GOT3 (cell line): ENCODE measurements at places on chromosomes 7 and 10.

GRCh38 chr7:140197218-140197890, 20.6 kb upstream of the KDM7A start:
- DNase-seq = no peak

DNA sequence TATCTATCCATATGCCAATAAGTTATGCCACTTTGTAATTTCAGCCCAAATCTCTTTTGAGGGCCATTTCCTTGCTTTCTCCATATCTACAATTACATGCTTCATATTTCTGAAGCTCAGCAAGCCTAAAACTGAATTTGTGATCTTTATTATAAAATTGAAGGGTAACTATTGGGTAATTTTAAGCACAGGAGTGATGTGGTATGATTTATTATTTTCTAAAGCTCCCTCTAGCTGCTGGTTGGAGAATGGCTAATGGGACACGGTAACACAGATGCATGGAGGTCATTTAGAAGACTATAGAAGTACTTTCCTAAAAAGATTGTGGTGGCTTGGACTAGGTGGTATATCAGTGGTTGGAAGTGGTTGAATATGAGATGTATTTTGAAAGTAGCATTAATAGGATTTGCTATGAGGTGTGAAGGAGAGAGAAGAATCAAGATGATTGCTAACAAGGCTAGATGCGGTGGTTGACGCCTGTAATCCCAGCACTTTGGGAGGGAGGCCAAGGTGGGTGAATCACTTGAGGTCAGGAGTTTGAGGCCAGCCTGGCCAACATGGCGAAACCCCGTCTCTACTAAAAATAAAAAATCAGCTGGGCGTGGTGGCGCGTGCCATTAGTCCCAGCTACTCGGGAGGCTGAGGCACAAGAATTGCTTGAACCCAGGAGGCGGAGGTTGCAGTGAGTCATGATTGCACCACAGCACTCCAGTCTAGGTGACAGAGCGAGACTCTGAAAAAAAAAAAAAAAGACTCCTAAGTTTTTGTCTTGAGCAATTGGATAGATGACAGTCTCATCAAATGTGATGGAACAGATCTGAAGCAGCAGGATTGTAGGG, 13.9 kb downstream of the KLHDC10 start:
- no peak for DNase-seq

GRCh38 chr7:116802746-116803152, 59.6 kb upstream of the CAPZA2 start:
- DNase-seq = no peak

- DNase-seq = no peak
These were observed 29.8 kb upstream of the FGFR2 start for GRCh38 chr10:121627876-121628581.
